Panc1 (cell line): ENCODE measurements at places on chromosomes 3 and 15. TPM values are rescaled to one million over a fixed set of nuclear protein-coding genes. Genes with fewer than 3 reads are reported as not detected.

RASGRF1 gene
- 0.59 TPM for total RNA-seq

AHSG gene
- 0.85 TPM for total RNA-seq

CHAC1 gene
- 15.5 TPM for total RNA-seq

KNL1 gene
- 28.9 TPM for total RNA-seq

CELF6 gene
- total RNA-seq = not detected

DISP2 gene
- total RNA-seq = 10.0 TPM

WNT5A gene
- total RNA-seq = 0.54 TPM

TIMP4 gene
- not detected for total RNA-seq

ST8SIA2 gene
- total RNA-seq = 0.15 TPM

ITGB5 gene
- 446 TPM for total RNA-seq

RYR3 gene
- total RNA-seq = not detected

ZNF80 gene
- not detected for total RNA-seq

XCR1 gene
- not detected for total RNA-seq

ZPLD1 gene
- not detected for total RNA-seq

COL6A5 gene
- total RNA-seq = not detected

SLC6A11 gene
- not detected for total RNA-seq

PDE12 gene
- 22.8 TPM for total RNA-seq

SCAANT1 gene
- not detected for total RNA-seq
